ENCODE measurements at places on chromosomes 1 and 21. TPM values are rescaled to one million over a fixed set of nuclear protein-coding genes. Genes with fewer than 3 reads are reported as not detected.

- no peaks in the 10 kb centered on the region for H3K36me3 ChIP-seq
- peak; percentile 55 for DNase-seq
- no peaks in the 10 kb centered on the region for H3K4me1 ChIP-seq
- H3K4me3 ChIP-seq, result no peak overlapping the region
- no peak overlapping the region for H3K27ac ChIP-seq
Observed at GRCh38 chr1:54310439-54311328, 95.5 kb downstream of the SSBP3 start.

DNA sequence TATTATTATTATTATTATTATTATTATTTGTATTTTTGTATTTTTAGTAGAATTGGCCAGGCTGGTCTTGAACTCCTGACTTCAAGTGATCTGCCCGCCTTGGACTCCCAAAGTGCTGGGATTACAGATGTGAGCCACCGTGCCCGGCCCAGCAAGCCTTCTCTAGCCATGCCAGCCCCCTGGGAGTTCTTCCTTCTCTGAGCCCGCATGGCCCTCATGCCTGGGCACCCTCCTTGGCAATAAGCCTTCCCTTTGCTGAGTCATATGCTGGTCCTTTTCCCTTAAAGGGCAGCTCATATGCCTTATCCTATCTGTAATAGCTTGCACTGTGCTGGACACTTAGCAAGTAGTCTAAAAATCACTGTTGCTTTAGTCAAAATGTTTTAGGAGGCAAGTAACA lies 8.5 kb upstream of the NBL1 start:
- no peak overlapping the region for H3K4me3 ChIP-seq
- no peaks in the 10 kb centered on the region for H3K27me3 ChIP-seq
- H3K4me1 ChIP-seq, result peaks cover 10% of the 10 kb centered on the region
- no peaks in the 10 kb centered on the region for H3K36me3 ChIP-seq
- DNase-seq, result no peak

KIFAP3 gene
- total RNA-seq, result 11.0 TPM

GRCh38 chr21:21921410-21922232 lies 923.4 kb downstream of the NCAM2 start:
- no peak overlapping the region for H3K4me3 ChIP-seq
- H3K27me3 ChIP-seq, result no peaks in the 10 kb centered on the region
- no peak for DNase-seq
- H3K36me3 ChIP-seq, result no peaks in the 10 kb centered on the region

DNA sequence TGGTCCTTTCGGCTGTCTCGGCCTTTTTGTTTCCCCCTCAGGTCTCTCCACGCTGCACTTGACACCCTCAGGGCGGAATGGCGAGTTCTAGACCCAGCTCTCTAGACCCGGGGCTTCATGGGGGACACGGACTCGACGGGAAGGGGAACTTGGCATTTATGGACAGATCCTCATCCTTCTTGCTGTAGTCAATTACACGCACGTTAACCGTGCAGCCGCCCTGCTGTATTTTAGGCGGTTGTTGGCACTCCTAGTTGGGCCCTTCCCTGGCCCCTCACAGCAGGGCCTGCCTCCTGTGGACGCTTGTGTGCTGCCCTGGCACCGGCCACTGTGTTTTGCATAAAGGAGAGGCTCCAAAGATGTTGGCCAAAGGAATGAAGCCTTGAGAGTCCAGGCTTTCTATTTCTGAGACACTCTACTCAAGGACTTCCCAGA lies 558 bp upstream of the BTG3 start:
- H3K27me3 ChIP-seq, result no peaks in the 10 kb centered on the region
- no peaks in the 10 kb centered on the region for H3K36me3 ChIP-seq
- H3K27ac ChIP-seq, result no peak overlapping the region
- 0 out of 2 replicates have a peak, but pooled peaks cover 8% of the 10 kb centered on the region for H3K4me1 ChIP-seq

DNA sequence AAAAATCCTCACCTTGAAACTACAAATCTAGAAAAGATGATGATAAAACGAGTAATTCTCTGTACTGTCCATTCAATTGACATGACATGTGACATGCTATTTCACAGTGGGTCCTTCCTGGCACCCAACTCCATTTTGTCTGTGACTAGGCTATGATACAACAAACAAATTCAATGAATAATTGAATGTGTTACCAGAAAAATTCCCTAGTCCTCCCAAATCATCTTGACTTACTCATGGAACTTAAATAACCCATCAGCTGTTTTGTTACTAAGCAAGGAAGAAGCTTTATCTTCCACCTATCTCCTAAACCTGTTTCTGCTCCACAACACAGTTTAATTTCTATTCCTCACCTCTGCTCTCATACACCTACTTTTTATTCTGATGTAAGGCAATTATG lies 30.4 kb downstream of the B3GALNT2 start:
- no peak overlapping the region for H3K27ac ChIP-seq
- peaks cover 1% of the 10 kb centered on the region for H3K36me3 ChIP-seq
- no peaks in the 10 kb centered on the region for H3K27me3 ChIP-seq
- no peak overlapping the region for H3K4me3 ChIP-seq
- no peaks in the 10 kb centered on the region for H3K4me1 ChIP-seq
- DNase-seq, result no peak

GRCh38 chr1:232192781-232193450 lies 437.0 kb downstream of the SIPA1L2 start:
- H3K4me3 ChIP-seq, result no peak overlapping the region
- H3K4me1 ChIP-seq, result peaks cover 5% of the 10 kb centered on the region
- H3K27me3 ChIP-seq, result no peaks in the 10 kb centered on the region
- H3K27ac ChIP-seq, result no peak overlapping the region

GRCh38 chr1:212254853-212255363 lies 30.3 kb upstream of the PPP2R5A start:
- H3K36me3 ChIP-seq, result no peaks in the 10 kb centered on the region
- no peak overlapping the region for H3K4me3 ChIP-seq

GRCh38 chr1:229225331-229225782 lies 45.6 kb upstream of the RAB4A start:
- H3K4me3 ChIP-seq, result no peak overlapping the region
- H3K4me1 ChIP-seq, result peaks cover 71% of the 10 kb centered on the region
- peak; percentile 83 for DNase-seq
- H3K27me3 ChIP-seq, result no peaks in the 10 kb centered on the region

LIN28A gene
- total RNA-seq, result 5.7 TPM

DNA sequence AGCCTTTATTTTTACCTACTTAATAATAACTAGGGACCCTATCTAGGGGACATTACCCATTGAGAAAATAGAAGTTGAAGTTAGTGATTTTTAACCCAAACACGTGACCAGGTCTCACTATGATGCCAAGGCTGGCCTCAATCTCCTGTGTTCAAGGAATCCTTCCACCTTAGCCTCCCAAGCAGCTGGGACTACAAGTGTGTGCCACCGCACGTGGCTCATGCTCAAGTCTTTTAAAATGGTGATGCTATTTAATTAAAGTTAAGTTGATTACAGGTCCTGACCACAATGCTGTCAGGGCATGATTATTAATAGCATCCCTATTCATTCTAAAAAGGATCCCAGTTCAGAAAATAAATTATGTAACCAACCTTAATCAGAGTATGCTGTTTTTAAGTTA lies 25.0 kb downstream of the FUBP1 start:
- no peaks in the 10 kb centered on the region for H3K36me3 ChIP-seq
- H3K4me3 ChIP-seq, result no peak overlapping the region
- no peak overlapping the region for H3K27ac ChIP-seq
- H3K4me1 ChIP-seq, result no peaks in the 10 kb centered on the region
- H3K27me3 ChIP-seq, result no peaks in the 10 kb centered on the region

DNA sequence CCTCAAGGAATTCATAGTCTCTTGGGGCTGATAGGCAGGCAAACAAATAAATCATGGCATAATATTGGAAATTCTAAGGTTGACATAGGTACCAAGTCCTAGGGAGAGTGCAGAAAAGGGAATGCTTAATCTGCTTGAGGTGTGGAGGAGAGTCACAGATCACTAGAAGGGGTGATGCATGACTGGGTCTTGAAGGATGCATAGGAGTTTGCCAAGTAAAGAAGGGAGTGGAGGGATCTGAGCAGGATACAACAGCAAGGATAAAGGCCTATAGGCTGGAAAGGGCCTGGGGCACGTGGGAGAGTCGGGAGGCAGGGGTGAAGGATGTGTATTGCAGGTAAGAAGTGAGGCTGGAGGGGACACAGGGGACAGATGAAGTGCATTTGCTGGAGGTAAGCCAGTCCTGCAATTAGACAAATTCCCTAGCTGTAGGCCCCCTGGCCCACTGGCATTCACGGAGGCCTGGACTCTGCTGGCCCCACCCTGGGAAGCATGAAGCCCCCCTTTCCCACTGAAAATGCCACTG lies 15.9 kb downstream of the IGSF21 start:
- H3K27me3 ChIP-seq, result no peaks in the 10 kb centered on the region
- no peaks in the 10 kb centered on the region for H3K4me1 ChIP-seq
- no peak overlapping the region for H3K4me3 ChIP-seq

KRTAP13-2 gene
- not detected for total RNA-seq

GRCh38 chr1:167795810-167796740 lies 74.3 kb downstream of the MPZL1 start:
- H3K4me3 ChIP-seq, result no peak overlapping the region
- H3K36me3 ChIP-seq, result peaks cover 5% of the 10 kb centered on the region
- DNase-seq, result no peak
- H3K27me3 ChIP-seq, result no peaks in the 10 kb centered on the region
- H3K27ac ChIP-seq, result peak overlapping the region; percentile 46

SMAP2 gene
- total RNA-seq, result 7.5 TPM

DNA sequence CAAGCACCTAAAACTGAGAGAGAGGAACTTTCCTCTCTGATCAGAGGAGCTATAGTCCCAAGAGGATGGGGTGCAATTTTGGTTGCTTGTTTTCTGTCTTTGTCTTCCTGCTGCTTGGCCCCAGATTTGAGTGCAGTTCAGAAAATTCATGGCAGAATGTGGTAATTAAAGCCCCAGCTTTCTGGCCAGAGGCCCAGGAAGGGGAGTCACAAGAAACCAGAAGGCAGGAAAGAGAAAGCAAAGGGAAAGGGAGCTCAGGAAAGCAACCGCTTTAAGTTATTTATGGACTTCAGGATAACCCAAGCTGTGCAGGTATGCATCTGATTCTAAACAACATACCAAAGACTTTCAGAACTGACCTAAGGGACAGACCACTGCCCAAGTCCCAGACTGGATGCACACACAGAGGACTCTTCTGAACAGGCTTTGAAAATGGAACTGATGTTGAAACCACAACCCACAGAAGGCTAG lies 88.8 kb downstream of the ST3GAL3 start:
- H3K4me1 ChIP-seq, result no peaks in the 10 kb centered on the region
- no peaks in the 10 kb centered on the region for H3K36me3 ChIP-seq
- DNase-seq, result no peak
- H3K27me3 ChIP-seq, result no peaks in the 10 kb centered on the region

MIXL1 gene
- not detected for total RNA-seq

GRCh38 chr21:44330698-44331097 lies 8.5 kb downstream of the CFAP410 start:
- peak overlapping the region; percentile 53 for H3K27ac ChIP-seq
- DNase-seq, result no peak
- H3K4me3 ChIP-seq, result no peak overlapping the region

TTC39A gene
- total RNA-seq, result 21.0 TPM

DNA sequence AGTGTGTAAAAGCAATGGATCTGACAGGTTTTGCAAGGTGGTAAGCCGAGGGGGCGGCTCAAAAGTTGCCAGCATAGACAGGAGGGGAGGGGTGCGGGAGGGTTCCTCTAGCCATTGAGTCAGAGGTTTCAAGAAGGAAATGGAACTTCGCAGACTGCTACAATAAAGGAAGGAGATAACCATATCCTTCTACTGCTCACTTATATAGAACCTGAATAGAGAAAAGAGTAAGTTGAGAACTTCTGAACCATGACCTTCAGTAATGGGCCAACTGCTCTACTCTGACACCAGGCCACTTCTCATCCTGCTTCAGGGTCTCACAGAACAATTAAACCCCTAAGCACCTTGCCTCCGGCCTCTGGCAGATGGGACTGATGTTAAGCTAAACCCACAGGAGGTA lies 26.3 kb upstream of the BCAR3 start:
- no peaks in the 10 kb centered on the region for H3K36me3 ChIP-seq
- H3K4me3 ChIP-seq, result no peak overlapping the region
- no peak overlapping the region for H3K27ac ChIP-seq
- H3K27me3 ChIP-seq, result no peaks in the 10 kb centered on the region

- no peaks in the 10 kb centered on the region for H3K27me3 ChIP-seq
- no peak for DNase-seq
- no peaks in the 10 kb centered on the region for H3K36me3 ChIP-seq
- no peak overlapping the region for H3K27ac ChIP-seq
- no peak overlapping the region for H3K4me3 ChIP-seq
Observed at GRCh38 chr1:4416189-4416588, 238.2 kb upstream of the AJAP1 start.

DNA sequence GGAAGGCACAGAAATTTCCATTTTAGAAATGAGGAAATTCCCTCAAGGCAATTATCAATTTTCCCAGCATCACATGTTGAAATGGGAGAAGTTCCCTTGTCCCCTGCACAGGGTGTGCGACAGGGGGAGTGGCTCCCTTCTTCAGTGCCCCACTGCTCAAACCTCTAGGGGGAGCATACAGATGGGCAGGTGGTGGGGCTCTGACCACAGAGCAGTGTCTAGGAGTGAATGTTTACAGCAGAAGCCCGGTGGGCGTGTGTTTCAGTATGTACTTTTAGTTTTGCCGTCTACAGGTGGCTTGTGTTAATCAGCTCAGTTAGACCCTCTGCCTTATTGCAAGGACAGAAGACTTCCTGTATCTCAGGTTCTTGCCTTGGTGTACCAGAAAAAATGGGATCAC lies 493.7 kb upstream of the PLXNA2 start:
- H3K36me3 ChIP-seq, result no peaks in the 10 kb centered on the region
- no peaks in the 10 kb centered on the region for H3K27me3 ChIP-seq
- H3K4me3 ChIP-seq, result no peak overlapping the region
- no peaks in the 10 kb centered on the region for H3K4me1 ChIP-seq

DNA sequence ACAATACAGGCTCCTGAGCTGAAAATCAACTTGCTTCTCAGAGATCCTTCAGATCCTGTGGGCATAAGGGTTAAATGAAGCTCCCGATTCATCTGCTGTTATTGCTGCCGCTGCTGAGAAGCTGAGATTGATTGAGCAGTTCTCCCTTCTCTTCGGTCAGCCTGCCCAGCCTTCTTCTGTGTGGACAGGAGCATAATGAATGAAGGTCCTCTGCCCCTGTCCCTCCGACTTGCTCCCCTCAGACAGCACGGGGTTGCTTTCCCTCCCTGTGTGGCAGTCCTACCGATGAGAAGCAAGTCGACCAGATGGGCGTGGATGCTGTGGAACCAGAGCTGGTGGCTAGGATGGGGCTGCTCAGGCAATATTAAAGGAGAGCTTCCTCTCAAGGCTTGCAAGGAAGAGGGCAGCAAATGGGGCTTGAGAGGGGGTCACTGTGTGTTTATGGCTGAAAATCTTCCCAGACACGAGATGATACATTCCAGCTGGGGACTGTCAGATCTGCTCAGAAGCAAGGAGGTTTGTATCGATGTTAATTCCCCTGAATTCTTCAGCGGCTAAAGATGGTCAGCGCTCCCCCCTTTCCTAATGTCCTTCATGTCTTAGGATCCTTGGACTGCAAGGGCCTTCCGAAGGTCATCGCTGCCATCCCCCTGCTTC lies 63.9 kb upstream of the GOLT1A start:
- no peak overlapping the region for H3K4me3 ChIP-seq
- no peak for DNase-seq
- H3K27me3 ChIP-seq, result no peaks in the 10 kb centered on the region

Measured in Caco-2 (cell line).